GM12878 (cell line): ENCODE measurements at places on chromosomes 5 and 9.
A peak's percentile ranks its signal among the peaks of the same experiment; 100 is the strongest.

DNA sequence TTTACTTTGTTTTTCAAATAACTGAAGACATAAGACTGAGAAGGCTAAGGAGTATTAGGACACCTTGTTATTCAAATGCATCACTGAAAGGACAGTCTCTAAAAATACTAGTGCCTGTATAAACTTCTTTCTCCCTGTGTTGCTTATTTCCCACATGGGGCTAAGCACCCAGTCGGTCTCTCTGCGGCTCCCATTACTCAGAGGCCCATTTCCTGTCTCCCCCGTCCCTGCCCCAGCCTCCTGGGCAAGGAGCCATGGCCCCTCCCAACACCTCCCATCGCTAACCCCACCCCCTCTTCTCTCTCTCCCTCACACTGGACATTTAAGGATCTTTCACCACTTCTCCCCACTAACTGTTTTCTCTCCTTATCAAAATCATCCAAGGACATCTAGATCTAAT, 81.9 kb downstream of the EBF1 start:
- no peak for DNase-seq

GRCh38 chr9:135286961-135287360, 192.6 kb upstream of the PPP1R26 start:
- DNase-seq, result no peak

DNA sequence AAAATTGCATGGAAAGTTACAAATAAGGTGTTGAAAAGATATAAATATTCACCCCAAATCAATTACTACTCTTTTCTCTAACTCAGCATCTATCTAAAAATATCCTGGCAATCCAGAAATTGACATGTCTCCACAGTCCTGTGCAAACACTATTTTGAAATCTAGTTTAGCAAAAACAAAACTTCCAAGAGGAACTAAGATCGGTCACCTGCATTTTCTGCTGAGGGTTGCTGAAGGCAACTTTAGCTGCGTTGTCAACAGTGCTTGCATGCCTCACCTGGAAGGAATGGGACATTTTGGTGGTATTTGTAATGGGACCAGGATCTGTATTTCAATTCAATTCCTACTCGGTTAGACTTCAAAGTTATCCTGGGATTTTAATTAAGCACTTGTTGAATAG, 398.3 kb downstream of the NTRK2 start:
- DNase-seq, result no peak

- no peak for DNase-seq
Measured at GRCh38 chr5:75640826-75641225, 29.6 kb downstream of the ANKDD1B start.

GRCh38 chr9:132875159-132875558, 2.9 kb downstream of the AK8 start:
- no peak for DNase-seq

DNA sequence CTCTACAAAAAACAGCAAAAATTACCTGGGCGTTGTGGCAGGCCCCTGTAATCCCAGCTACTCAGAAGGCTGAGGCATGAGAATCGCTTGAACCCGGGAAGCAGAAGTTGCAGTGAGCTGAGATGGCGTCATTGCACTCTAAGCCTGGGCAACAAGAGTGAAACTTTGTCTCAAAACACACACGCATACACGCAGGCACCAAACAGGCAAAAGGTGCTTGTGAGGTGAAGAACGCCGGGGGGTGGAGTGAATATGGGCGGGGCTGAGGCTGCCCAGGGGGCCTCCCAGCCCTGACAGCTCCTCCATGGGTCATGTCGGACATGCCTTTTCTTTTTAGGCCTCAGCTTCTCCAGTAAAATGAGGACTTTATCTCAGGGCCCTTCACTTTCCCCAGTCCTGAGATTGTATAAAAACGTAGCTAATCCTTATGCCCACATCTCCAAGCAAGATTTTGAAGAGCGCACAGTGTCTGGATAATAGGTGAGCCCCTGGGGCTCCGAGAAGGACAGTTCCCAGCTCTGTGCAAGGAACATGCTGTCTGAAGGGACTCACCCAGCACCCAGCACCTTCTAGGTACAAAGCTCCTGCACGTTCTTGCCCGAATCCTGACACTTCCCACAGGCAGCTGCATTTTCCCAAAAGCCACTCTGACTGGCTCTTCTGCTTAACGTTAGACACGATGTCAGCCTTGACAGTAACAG, 168.3 kb downstream of the COL23A1 start:
- no peak for DNase-seq

GRCh38 chr5:51202161-51202560, 181.1 kb upstream of the ISL1 start:
- no peak for DNase-seq

DNA sequence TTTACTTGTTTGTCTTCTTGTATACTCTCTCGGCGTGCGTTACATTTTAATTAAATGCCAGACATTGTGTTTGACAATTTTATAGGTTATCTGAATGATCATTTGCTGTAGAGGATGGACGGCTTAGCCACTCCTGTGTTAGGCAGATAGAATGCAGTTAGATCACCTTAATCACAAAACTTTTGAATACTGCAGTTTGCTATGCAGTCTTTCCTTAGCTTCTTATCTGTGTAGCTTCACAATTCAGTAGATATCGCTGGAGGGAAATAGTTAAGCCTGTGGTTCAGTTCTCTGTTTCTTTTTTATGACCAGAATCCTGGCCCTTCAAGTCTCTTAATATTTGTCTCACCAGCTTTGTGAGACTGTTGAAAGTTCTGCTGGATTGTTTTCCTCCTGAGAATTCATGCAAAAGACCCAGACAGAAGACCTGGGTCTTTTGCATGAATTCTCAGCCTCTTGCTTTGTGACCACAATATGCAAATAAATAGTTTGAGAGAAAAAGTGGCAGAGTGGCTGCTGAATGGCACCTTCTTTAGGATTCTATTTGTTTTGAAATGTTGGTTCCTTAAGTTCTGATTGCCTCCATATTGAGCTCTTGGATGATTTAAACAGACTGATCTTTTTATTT, 40.2 kb downstream of the RASA1 start:
- peak; percentile 31 for DNase-seq

GRCh38 chr9:100269656-100270055, 83.1 kb downstream of the TEX10 start:
- no peak for DNase-seq

DNA sequence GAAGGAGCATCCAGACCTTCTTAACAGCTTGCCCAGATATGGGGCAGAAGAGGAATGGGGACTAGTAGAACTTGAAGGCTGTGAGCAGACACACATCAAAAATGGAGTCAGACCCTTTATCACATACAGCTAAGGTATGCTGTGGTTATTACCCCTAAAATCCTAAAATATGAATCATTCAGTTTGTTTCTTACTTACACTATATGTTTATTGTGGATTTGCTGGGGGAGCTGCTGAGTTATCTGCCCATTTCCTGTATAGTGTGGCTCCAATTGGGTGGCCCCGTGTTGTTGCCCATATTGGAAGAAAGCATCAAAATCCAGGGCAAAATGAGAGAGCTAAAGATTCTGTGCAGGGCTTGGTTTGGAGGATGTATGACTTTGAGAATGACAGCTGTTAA, 56.9 kb downstream of the AP3S1 start:
- no peak for DNase-seq

- DNase-seq, result no peak
Measured at GRCh38 chr5:181052672-181053487, 12.8 kb downstream of the BTNL9 start.

- DNase-seq, result peak; percentile 70
Measured at GRCh38 chr5:35518104-35518503, 99.6 kb upstream of the SPEF2 start.

- DNase-seq, result no peak
Measured at GRCh38 chr5:82635561-82636288, 357.6 kb upstream of the RPS23 start.

DNA sequence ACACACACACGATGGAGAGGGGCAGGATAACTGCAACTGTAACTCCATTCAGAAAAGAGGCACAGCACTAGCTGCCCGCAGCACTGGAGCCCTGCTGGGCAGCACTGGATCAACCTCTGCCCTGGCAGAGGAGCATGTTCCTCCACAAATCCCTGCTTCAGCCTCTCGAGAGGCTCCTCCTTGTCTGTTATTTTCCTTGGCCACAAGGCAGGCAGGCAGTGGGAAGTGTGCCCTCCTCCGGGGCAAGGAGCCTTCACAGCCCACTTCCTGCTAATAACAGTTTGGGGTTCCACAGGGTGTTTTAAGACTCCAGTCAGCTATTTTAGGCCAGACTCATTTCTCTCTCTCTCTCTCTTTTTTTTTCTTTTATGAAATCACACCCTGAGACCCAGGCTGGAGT, 11.8 kb downstream of the FXN start:
- no peak for DNase-seq

DNA sequence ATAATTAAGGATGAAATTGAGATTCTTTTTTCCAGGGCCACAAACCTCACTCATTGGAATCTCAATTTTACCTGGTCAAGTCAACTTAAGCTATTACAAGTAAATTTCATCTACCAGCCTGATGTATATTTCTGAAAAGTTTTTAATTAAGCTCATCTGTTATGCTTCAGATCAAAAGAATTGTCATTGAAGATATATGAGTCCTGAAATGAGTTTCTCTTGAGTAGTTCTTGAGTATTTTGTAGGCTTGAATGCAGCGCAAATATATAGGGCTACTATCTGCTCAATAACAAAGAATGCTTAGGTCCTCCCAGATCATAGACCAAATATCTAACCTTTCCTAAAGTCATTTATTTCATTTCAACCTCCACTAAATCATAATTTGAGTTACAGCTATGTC, 482.2 kb upstream of the ST8SIA4 start:
- DNase-seq, result no peak
